ENCODE measurements at places on chromosomes 2 and 18.

GRCh38 chr2:157922815-157923214, 46.7 kb upstream of the ACVR1 start:
- DNase-seq, result no peak

GRCh38 chr2:175842996-175843395, 159.1 kb downstream of the LNPK start:
- DNase-seq, result no peak

GRCh38 chr18:77107292-77107691, 25.3 kb downstream of the MBP start:
- no peak for DNase-seq

- no peak for DNase-seq
These were observed 77.5 kb downstream of the CDCA7 start for GRCh38 chr2:173432049-173432754.

- DNase-seq, result no peak
These were observed 92.5 kb downstream of the PRPF40A start for GRCh38 chr2:152624805-152625204.

GRCh38 chr2:37770797-37771196, 99.4 kb upstream of the CDC42EP3 start:
- DNase-seq, result no peak

DNA sequence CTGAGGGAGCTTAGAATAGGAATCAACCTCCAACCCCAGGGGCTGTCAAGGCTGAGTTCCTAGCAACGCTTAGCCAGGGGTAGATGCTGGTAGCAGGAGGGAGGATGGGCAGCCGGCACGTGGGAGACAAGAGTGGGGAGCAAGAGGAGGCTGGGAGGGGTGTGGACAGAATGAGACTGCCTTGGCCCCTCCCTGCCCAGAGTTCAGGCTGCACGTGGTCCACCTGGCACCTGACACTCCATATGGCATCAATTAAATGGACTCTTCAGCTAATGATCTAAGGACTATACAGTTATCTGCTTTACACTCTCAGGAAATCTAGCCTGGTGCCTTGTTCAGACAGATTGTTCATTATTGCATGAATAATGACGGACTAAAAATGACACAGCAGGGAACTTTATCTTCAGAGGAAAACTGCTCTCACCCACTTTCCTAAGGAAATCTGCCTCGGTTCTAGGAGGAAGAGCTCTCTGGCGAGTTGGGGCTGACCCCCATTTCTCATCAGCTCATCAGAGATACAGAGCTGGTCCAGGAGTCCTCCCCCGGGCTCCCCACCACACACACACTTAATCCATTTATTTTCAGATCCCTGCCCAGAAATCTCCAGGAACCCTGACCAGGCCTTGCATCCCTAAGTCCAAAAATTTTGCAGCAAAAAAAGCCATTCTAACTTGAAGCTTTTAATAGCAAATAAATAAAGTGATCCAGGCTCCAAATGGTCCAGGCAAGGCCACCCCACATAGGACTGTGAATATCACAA, 102.1 kb upstream of the CDC42EP3 start:
- DNase-seq, result no peak

All from immature natural killer cell (primary cell).